ENCODE measurements at places on chromosomes 2 and 18.
A peak's percentile ranks its signal among the peaks of the same experiment; 100 is the strongest.

- DNase-seq, result no peak
Observed at GRCh38 chr18:52963481-52963880, 623.5 kb downstream of the DCC start.

DNA sequence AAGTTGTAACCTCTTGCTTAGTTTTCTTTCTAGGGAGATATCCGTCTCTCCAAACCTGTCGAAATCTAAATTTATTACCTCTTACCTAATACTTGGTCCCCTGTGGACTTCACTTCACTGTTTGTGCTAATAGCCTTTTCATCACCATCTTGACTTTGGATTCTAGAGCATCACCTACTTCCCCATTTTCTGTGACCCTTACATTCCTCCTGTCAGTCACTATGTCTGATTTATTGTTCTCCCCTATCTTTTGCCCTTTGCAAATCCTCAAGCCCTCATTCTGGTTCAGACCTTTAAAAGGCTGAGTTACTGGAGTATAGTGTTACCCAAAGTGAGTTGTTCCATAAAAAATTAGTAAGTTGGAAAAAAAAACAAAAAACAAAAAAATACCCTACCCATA lies 7.5 kb downstream of the MYO1B start:
- no peak for DNase-seq

- no peak for DNase-seq
Observed at GRCh38 chr18:5571666-5572065, 27.9 kb upstream of the EPB41L3 start.

- DNase-seq, result no peak
Observed at GRCh38 chr2:218516614-218517013, 51.5 kb downstream of the USP37 start.

DNA sequence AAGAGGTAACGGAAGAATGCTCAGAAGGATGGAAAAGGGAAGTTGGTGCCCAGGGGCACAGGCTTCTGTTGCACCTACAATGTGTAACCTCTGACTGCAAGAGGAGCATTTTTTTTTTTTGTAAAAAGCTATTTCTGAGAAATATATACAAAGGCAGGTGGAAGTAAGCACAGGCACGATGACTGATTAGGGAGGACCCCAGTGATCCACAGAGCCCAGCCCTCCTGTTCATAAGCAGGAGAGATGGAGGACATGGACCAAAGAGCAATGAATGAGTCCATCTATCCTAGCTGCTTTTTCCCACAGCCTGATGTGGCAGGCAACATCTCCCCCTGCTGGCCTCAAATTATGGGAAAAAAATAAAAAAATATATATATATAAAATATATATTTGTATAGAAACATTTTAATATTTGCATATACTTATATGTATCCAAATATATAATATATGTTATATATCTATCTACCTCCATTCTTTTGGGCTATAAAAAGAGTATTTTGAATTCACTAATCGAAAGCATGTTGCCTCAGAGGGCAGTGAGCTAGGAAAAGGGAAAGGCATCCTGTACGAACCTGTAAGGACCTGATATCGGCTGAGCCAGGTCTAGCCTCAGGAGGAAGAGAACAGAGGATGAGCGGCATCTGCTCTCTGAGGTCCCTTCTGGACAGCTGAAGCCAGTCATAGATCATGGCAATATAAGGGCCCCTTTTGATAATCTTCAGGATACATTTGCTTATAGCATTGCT lies 166.0 kb upstream of the STK17B start:
- peak; percentile 28 for DNase-seq

DNA sequence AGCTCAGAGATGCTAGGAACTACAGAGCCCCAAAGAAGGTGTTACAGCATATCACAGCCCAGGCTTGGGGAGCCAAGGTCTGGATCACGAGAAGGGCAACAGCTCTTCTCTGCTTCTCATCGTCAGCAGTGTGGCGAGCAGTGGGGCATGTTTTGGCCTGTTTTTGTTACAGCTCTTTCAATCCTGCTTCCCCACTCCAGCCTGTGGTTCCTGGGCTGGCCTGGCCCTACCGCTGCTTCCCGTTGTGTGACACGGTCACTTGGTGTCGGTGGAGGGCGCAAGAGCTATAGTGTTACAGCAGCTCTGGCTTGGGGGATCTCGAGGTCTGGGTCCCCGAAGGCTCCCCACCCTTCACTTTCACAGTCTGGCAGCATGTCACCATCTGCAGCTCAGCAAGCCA lies 870.2 kb downstream of the CBLN2 start:
- DNase-seq, result no peak

DNA sequence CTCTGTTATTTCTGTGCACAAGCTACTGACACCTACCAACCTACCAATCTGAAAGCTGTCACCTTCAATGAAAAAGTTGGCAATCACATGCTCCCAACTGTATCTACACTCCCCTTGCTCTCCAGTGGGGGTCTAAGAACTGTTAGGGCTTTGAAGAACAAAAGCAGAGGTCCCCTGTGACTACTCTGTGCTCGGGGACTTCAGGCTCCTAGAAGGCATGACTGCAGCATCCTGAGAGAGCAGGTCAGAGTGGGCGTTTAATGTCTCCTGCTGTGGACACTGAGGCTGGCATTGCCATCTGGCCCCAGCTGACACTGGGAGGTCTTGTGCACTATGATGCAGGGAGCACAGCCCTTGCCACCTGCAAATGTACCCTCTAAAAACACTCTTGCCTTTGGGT lies 93.3 kb downstream of the ACTR2 start:
- DNase-seq, result no peak

GRCh38 chr2:155913356-155913755 lies 419.2 kb downstream of the NR4A2 start:
- no peak for DNase-seq

DNA sequence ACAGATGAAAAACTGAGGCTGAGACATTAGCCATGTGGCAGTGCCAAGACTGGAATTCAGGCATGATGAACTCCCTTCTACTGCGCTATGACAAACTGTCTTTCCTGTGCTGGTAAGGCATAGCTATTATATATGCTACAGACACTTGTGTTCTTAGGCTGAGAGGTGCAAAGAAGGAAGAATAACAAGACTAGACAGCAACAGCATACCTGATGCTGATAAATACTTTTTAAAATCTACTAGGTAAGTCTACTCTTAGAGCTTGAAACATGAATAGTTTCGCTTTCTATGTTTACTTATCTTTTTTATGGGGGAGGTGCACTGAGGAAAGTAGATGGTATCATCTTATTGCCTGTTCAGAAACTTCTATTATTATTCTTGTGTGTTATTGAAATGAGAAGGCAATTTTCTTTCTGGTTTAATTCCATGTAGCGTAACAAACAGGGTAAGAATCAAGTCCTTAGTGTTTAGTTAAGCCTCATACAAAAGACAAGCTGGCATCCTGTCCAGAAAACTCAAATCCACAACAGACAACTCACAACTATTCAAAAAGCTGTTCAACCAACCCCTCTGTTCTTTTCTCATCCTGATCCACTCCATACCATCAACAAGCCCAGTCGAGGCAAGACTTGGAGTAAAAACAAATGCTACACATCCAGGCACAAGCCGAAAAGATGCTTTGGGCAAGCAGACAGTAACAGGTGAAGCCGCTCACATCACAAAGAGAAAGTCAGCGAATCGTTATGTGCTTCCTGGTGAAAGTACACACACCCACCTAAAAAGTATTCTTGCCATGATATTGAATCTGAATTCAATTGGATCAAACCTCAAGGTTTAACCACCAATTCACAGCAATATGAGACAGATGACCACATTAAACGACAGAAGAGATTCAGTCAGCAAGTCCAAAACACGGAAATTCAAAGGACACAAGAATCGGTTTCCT lies 1.5 kb downstream of the TTC32 start:
- no peak for DNase-seq

DNA sequence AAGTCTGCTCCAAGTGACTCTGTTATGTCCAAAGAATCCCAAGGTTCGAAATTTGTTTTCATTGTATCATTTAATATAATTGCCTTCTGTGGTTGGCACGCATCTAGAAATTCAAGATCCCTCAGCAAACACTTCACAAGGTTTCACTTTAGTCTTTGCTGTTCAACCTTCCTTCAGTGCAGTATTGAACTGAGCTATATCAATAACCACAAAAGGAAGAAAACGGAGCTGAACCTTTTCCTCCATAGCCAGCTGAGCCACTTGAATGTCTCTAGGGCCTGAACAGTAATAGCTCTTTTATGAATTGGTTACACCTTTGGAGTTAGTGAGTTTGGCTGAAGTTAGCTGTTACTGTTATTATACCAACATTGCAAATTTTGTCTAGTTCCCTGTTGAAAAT lies 357.7 kb upstream of the HNRNPA3 start:
- DNase-seq, result no peak

Measured in astrocyte of the cerebellum (primary cell).